Activated CD4-positive, alpha-beta T cell treated with anti-CD3 and anti-CD28 coated beads, Interleukin-2, amount 10 ng/mL, durations not matched to agents 24 days and 14 days (primary cell): ENCODE measurements at places on chromosomes 7 and 10.

DNA sequence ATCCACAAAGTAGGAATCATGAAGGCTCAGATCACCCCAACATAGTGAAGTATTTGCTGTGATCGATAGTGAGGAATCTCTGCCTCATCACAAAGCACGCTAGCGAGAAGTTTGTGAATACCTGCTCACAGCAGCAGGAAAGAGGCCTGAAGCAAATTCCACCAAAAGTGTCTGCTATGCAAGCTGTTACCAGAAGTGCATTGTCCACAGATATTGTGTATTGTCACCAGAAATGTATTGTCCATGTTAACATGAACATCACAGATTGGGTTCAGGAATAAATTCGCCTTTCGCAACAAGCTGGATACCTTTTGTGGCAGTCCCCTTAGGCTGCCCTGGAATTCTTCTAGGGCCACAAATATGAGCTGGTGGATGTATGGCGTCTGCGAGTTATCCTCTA lies 127.9 kb downstream of the MARCHF5 start:
- DNase-seq: no peak

DNA sequence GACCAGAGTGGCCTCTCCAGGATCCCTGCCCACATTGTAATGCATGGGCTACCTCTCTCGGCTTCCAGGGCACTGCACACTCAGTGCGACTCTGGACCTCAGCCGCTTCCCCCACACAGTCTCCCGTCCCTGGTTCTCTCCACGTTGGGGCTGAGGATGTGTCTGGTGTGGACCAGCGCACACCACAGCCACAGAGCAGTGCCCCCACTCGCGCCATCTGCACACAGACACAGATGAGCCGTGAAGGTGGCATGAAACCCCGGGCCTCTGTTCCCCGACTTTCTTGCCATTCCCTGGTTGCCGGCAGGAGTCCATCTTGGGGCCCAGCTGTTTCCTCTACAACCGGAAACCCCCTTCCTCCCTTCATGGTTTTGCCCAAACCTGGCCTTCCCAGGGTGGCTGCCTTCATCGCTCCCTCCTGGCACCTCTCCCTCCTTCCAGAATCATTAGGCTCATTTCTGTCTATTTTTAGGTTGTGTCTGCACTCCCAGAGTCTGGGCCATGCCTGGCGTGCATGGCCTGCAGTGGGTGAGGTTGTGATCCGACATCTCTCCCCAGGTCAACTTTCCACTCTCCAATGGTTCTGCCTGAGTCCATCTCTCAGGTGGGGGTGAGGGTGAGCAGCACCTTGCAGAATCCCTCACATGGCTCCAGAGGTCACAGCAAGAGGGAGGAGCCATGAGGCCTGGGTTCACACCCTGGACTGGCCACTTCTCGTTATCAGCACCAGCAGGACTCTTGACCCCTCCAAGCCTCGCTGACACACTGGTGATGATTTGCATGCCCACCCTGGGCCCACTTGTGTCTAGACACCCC lies 10.1 kb downstream of the RASGEF1A start:
- no peak for DNase-seq

GRCh38 chr7:116195451-116195850 lies 14.9 kb upstream of the TES start:
- DNase-seq: no peak

DNA sequence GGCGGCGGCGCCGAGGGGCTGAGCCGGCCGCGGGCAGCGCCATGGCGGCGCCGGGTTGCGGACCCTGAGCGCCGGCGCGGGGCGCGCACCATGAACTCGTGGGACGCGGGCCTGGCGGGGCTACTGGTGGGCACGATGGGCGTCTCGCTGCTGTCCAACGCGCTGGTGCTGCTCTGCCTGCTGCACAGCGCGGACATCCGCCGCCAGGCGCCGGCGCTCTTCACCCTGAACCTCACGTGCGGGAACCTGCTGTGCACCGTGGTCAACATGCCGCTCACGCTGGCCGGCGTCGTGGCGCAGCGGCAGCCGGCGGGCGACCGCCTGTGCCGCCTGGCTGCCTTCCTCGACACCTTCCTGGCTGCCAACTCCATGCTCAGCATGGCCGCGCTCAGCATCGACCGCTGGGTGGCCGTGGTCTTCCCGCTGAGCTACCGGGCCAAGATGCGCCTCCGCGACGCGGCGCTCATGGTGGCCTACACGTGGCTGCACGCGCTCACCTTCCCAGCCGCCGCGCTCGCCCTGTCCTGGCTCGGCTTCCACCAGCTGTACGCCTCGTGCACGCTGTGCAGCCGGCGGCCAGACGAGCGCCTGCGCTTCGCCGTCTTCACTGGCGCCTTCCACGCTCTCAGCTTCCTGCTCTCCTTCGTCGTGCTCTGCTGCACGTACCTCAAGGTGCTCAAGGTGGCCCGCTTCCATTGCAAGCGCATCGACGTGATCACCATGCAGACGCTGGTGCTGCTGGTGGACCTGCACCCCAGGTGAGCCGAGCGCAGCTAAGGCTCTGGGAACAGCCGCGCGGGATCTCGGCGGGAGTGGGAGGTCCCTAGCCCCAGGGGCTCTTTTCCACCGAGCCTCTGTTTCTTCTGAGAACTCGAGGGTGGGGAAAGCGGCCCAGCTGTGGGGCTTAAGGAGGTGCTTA lies at the start of gene GPR26:
Gene GPR26 (plus strand): TSS at position 38 of the 919 bp plus-strand sequence. CDS start 53 bp downstream, at position 91.
- DNase-seq: no peak

DNA sequence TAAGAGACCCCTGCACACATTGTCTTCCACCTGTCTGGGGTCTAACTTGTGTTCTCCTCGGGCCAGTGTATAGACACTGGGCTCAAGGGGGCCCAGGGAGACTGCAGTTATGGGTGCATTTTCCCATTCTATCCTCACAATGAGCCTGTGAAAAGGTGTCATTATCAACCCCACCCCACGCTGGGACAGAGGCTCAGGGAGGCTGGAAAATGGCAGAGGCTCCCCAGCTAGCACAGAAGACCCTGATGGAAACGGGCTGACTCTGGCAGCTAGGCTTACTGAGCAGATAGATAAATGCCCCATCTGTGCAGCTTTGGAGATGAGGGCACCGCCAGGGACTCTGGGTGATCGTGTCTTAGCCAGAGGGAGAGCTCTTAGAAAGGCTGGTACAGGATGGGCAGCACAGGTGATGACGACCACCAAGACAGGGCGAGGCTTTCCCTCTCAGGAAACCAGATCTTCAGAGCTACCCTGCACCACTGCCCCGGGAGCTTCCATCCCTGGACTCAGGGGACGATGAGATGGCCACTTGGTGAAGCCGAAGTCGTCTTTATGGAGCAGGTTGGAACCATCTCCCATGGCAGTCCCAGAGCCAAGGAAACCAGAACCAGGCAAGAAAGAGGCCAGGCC lies 58.2 kb upstream of the CHST15 start:
- no peak for DNase-seq

- DNase-seq: no peak
These were observed 107.3 kb downstream of the CYTH3 start for GRCh38 chr7:6165075-6165474.

DNA sequence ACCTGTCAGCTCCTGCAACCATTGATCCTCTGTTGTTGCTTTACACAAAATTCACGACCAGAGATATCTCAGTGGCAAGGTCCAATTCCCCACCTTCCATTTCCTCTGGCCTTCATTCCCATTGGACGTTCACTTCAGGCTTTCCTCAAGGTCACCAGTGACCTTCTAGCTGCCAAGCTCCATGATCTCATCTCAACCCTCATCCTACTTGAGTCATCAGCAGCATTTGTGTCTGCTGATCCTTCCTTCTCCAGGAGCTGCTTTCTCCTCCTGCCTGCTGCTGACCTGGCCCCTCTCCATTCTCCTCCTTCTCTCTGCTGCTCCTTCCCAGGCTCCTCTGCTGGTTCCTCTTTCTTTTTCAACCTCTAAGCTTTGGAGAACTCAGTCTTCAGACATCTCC lies 66.2 kb upstream of the C10orf90 start:
- DNase-seq: no peak

DNA sequence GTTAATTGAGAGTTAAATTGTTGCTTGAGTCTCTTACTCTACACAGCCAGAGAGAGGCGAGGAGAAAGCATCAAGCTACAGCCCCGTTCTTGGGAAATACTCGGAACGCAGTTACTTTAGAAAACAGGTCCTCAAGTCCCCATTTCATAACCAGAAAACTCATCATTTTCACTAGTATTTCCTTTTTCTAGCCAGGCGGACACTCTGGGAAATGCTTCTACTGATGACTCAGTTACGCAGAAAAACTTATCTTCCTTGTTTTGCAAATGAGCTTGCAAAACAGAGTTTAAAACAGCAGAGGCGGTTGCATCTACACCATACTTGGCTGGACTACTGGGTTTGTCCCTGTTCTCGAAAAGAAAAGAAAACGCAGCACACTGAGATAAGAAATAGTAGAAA lies 111.4 kb upstream of the FGFR2 start:
- no peak for DNase-seq

DNA sequence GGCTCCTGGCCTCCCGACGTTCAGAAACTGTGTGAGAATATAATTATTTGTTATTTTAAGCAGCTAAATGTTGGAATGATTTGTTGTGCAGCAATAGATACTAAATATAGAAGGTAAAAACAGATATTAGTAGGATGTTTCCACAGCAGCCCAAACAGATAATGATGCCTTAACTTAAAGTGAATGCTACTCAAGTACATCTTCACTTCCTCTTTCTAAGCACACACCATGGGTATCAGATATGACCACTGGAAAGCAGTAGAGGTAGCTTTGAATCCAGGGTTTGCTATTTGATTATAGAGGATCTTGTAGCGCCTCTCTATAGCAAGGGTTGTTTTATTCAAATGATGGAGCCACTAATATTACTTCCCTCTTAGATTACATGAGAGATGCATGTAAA lies 38.2 kb upstream of the BET1 start:
- DNase-seq: no peak

GRCh38 chr7:1460821-1461645 lies 1.8 kb upstream of the MICALL2 start:
- DNase-seq: no peak
